ENCODE measurements at places on chromosomes 2 and 18.

GRCh38 chr2:133040170-133040569 lies 370.2 kb upstream of the LYPD1 start:
- no peak for DNase-seq

DNA sequence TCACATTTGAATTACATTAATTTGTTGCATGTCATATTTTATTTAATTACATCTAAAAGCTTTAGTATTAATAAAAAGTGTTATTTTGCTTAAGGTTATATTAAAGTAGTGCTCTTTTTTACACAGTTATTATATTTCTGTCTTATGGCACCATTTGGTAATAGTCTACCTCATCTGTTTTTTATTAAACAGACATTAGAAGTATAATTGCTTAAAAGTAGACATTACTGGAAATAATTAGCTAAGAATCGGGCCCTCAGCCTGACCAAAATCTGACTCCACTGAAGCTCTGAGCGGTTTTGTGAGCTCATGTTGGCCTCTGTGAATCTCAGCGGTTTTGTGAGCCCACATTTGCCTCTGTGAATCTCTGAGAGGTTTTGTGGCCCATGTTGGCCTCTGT lies 102.5 kb upstream of the SNTG2 start:
- no peak for DNase-seq

GRCh38 chr18:55861266-55861665 lies 273.3 kb upstream of the TCF4 start:
- DNase-seq: no peak

- DNase-seq: no peak
Measured at GRCh38 chr2:65724752-65725151, 292.4 kb upstream of the SPRED2 start.

DNA sequence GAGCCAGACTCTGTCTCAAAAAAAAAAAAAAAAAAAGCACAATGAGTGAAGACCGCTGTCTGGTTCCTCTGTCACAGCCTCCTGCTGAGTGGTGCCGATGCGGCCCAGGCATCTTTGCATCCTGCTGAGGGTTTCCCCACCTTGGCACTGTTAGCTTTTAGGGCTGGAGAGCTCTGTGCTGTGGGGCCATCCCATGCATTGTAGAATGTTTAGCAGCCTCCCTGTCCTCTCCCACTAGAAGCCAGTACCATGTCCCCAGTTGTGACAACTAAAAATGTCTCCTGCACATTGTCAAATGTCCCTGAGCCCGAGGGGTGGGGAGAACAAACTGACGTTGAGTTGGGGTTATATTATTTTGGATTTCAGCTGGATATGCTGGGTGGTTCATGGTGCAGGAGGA lies 7.9 kb upstream of the COLEC11 start:
- DNase-seq: no peak

GRCh38 chr2:54377901-54378493 lies 78.1 kb upstream of the SPTBN1 start:
- DNase-seq: no peak

DNA sequence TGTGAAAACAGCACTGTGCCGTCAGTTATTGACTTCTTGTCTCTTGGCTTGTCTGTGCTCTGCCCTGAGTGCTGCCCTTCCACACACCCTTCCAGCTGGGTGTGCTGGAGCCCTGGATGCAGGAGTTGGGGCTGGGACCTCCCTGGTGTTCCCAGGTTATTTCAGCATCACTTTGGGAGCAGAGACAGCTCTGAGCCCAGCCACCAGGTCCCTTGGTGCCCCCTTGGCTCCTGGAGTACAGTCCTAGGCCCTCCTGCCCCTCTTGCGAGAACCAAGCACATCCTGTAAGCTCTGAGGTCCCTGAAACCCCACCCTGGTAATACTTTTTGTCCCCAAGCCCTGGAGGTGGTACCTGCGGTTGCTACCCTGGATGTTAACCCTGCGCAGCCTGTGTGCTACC lies 24.3 kb downstream of the BOK start:
- DNase-seq: no peak

DNA sequence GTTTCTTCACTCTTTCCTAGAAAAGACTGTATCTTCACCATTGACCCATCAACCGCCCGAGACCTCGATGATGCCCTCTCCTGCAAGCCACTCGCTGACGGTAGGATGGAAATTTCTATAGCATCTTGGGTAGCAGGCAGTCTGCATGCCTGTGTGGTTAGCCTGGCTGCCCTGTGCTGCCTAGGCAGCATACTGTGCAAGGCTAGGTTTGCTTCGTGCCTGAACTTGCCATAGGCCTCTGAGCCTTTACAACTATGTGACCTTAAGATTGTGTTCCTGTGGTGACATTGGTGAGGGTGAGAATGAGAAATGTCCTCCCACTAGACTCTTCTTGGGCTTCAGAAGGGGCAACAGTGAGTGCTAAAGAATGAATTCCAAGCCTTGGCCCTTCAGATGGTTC lies 168.2 kb upstream of the ALPP start:
- DNase-seq: no peak

- DNase-seq: no peak
Measured at GRCh38 chr2:14827226-14828023, 194.9 kb downstream of the LRATD1 start.

GRCh38 chr2:136932700-136933099 lies 167.4 kb downstream of the THSD7B start:
- no peak for DNase-seq

DNA sequence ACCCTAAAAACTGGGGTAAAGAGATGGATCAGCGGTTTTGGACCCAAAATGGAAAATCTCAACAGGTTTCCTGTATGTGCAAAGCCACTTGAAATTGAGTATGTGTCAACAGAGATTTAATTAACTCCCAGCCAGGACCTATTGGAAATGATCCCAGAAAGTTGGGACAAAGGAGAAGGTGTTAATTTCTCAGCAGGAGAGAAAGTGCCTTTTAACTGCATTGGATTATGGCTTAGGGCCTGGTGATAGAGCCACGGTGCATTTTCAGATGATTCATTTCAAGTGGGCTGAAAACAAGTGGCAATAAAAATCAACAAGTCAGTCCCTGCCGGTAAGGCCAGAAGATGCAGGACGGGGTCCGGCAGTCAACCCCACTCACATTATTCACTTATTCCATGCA lies 80.2 kb upstream of the BCL11A start:
- no peak for DNase-seq

DNA sequence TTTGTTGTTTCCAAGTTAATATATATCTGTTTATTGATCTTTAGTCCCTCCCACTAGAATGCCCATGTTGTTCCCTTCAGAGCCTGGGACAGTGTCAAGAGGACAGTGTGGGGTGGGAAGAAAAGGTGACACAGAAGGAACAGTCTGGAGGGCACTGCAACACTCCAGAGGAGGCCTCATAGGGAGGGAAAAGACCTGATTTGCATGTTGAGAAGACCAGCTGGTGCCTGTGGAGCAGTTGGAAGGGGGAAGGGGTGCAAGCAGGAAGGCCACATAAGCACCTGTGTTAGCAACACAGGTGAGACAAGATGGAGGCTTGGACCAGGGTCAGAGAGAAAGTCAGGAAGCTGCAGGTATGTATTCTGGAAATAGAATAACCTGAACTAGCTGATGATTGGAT lies 48.1 kb upstream of the FHOD3 start:
- no peak for DNase-seq

GRCh38 chr2:232207174-232207573 lies 171.4 kb upstream of the ALPP start:
- no peak for DNase-seq

DNA sequence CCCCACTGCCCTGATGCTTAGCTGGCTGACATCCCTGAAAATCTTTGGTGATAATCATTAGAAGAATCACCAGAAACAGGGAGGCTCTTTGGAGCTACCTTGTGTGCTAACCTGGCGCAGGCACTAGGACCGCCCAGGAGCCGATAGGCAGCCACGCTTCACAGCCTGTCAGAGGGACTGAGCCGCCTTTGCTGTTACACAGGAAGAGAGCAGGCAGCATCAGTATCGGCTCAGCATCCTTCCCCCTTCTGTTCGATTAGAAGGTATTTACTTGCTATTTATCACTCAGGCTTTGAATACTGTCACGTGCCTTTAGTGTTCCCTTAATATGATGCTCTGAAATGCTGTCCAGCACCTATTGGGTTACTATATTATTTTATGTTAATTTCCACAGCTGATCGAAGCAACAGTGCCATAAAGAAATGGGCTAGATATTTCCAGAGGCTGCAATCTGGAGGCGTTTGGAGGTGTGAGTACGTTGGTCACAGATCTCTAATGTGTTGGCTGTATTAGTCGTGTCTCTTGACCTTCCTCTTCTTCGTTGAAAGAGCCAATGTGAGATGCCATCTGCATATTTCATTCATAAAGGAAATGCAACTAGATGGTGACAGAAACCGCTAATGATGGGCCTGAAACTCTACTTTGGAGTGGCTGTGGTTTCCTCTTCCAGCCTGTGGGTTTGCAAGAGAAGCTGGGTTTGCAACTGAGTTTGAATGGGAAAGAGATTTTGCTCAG lies 110.4 kb upstream of the RAB27B start:
- DNase-seq: peak; percentile 30

- DNase-seq: no peak
Measured at GRCh38 chr2:116988303-116988702, 826.2 kb upstream of the DDX18 start.

DNA sequence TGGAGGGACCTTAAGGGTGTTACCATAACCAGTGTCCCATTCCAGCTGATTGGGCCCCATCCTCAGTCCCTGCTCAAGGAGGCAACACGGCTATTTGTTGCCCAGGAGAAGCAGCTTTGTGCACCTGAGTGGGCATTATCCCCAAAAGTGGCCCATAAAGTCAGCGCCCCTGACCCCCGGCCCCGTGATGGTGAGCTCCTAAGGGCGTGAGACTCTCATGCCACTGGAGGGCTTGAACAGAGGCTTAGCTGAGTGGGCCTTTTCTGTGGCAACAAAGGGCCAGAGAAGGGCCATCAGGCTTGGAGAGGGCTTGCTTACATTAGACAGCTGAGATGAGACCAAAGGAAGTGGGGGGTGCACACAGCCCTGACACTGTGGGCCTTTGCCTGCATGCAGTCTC lies 99.2 kb upstream of the RAB6C start:
- DNase-seq: no peak

- DNase-seq: no peak
Measured at GRCh38 chr2:70633508-70633907, 79.9 kb upstream of the TGFA start.

DNA sequence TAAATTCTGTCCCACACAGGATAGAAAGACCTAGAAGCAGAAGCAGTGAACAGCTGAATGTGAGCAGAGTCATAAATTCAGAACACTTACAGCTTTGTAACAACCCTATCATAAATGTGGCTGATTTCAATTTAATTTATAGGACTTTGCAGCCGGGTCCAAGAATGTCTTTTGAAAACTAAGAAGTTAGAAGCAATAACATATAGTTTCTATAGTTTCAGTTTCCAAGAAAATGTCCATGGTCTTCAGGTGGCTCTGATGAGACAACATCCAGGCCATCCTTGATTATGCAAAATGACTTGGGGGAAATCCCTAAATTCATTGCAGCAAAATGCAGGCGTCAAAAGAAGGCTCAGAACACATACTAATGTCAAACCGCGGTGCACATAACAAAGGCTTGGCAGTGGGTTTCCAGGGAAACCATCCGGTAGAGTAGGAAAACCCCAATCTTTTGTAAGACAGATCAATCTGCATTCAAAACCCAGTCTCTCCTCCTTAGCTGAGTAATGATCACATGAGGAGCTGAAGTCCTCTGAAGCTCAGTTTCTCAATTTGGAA lies 442.2 kb upstream of the ID2 start:
- no peak for DNase-seq

DNA sequence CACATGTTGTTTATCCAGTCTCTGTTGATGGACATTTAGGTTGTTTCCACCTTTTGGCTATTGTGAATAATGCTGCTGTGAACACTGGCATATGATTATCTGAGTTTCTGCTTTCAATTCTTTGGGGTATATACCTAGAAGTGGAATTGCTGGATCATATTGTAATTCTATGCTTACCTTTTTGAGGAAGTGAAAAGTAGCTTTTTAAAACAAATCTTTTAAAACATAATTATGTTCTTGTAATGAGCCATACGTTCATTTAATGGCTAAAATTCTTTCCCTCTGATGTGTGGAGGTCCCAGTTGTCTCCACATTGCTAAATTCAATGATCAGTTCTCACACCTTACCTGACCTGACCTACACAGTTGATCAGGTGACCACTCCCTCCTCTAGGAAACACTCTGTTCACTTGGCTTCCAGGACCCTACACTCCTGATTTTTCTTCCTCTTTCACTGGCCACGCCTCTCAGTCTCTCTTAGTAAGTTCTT lies 27.8 kb upstream of the SERTAD2 start:
- DNase-seq: no peak

GRCh38 chr2:104158191-104158590 lies 695.7 kb upstream of the POU3F3 start:
- no peak for DNase-seq

DNA sequence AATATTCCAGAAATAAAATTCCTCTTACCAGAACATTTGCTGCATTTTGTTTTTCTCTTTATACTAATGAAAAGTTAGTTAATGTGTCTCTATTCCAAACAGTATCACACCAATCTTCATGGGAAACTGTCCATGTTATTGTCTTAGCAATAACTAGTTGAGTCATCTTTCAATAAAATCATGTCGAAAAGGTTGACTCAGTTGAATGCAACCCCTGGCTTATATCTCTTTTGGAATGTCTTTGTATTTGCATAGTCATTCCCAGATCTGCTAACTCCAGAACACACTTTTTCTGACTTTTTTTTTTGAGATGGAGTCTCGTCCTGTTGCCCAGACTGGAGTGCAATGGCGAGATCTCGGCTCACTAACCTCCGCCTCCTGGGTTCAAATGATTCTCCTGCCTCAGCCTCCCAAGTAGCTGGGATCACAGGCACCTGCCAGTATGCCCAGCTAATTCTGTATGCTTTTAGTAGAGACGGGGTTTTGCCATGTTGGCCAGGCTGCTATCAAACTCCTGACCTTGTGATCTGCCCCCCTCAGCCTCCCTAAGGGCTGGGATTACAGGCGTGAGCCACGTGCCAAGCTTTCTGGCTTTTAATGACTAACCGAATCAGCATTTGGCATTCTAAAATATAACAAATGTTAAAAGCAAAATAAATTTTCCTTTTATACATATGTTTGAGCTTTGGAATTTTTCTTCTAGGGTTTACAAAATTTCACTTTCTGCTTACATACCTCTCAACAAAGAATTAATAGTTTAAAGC lies 133.2 kb upstream of the GULP1 start:
- no peak for DNase-seq

DNA sequence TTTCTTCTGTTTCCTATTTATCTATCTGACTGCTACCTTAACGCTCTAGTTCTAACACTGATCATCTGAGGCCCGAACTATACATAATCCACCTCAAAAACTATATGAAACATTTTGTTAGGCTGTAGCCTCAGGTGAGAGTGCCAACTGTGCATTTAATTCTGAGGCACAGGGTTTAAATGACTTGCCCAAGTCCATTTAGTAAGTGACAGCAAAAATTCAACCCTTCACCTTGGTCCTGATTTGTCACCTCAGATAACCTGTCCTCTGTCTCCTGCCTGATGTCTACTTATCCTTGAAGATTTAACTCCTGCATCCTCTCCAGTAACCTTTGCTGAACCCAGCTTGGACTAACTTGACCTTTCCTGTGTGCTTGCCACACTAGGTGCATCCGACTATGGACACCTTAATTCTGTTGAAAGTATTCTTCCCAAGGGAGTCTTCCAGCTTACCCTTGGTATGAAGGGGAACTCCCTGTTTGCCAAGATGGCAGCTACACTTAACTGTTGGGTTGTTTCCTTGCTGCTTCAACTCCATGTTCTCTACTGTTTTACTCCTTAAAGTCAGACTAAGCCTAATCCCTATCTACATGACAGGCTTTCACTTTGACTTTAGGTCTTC lies 23.5 kb downstream of the CD302 start:
- no peak for DNase-seq

- DNase-seq: no peak
Measured at GRCh38 chr2:10103179-10103578, 19.4 kb upstream of the RRM2 start.

GRCh38 chr2:46848447-46848846 lies 67.2 kb downstream of the MCFD2 start:
- no peak for DNase-seq

All from stimulated activated CD4-positive, alpha-beta T cell treated with anti-CD3 and anti-CD28 coated beads, Interleukin-4, amount 100 ng/mL, for 1 hour (primary cell).